ENCODE measurements at places on chromosomes 6 and 20.

GRCh38 chr6:140970485-140970884, 1162.2 kb upstream of the GJE1 start:
- no peak for DNase-seq

GRCh38 chr6:133501675-133502270, 260.6 kb downstream of the EYA4 start:
- DNase-seq, result no peak

GRCh38 chr20:63173552-63174191, 42.3 kb downstream of the YTHDF1 start:
- no peak for DNase-seq

DNA sequence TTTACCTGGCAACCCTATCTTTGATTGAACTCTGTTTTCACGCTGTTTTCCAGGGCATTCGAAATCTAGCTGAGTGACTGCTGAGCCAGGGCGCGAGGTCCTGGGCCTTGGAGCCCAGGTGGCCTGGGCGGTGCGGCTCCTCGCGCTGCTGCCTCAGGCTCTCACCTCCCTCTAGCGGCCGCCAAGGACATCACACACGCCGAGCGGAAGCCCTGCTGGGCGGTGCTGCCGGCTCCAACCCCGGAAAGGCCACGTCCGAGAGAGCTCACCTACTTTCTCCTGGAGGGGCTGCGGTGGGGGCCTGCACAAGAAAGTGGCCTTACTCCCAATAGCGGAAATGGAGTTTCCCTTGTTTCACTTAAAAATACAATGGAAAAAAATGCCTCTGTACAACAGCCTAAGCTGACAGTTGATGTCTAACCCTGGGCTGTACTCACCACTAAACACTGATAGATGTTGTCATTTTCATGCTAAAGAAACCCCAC, 77.7 kb downstream of the ELOVL4 start:
- DNase-seq, result peak; percentile 57

GRCh38 chr6:14476793-14477531, 359.4 kb downstream of the CD83 start:
- no peak for DNase-seq

DNA sequence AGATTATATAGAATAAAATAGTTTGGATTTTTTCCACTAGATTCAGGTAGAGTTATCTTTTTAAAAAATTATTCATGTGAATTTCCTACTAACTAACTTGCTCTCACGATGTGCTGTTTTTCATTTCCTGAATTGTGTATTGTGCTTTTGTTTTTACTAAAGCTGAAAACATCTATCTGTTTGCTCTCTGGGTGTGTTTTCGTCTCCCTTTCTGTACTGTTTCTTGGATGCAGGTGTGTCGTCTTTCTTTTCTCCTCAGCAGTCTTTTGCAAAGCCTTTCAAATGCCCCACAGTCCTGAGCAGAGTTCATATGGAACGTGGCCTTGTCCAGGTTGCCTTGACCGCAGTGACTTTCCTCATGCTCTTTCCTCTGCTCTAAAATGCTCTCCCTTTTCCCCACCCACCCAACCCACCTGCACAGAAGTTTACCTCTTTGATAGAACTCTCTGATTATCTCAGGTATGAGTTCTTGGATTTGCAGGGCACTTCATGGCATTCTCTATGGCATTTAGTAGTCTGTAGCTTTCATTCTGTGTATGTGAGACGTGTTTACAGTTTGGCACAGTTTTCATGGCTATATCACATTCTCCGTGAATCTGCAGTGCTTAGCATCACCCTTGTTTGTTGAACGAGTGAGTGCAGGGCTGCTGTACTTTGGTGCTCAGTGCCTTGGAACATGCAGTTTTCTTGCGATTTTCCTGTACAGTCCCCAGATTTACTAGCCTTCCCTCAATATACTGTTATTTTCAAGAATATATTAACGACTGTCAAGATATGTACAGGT, 77.1 kb downstream of the FARS2 start:
- no peak for DNase-seq

DNA sequence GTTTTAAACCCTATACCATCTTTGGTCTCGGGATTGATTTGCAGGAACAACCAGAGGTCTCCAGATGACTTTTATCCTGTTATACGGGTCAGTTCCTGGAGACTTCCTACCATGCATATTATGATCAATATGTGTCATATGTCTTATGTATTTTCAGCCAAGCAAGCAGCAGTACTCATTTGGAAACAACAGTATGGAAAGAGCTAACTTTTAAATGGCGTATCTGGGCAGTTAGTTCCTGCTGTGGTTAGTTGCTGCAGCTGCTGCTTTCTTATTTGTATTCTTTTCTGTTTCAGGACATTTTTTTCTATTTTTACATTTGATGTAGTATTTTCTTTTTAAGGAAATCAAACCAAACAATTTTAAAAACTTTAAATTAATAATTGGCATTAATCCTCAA, 207.5 kb downstream of the MANEA start:
- no peak for DNase-seq

- no peak for DNase-seq
Measured at GRCh38 chr6:69973763-69974162, 107.4 kb downstream of the COL19A1 start.

GRCh38 chr6:155079985-155080452, 84.9 kb downstream of the TIAM2 start:
- DNase-seq, result no peak

DNA sequence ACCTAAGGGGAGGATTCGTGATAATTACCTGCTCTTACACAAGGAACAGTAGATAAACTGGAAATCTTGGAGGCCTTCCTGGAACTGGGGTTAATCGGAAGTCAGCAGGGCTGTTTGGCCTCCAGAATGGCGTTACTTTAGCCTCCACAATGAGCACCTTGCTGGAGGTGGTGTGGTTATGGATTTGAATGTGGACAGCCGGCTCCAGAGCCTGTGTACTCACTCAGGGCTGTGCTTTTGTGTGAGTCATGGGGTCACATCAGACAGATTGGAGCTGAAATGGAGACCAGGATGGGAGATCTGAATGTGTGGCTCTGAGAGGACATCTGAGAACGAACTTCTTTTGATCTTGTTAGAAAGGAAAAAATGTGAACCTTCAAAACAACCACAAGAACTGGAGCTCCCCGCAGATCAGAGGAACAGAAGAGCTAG, 30.4 kb downstream of the IGF2R start:
- no peak for DNase-seq

- no peak for DNase-seq
Measured at GRCh38 chr6:147156218-147156617, 48.0 kb upstream of the STXBP5 start.

- DNase-seq, result no peak
Measured at GRCh38 chr20:57048027-57048869, 218.2 kb downstream of the BMP7 start.

DNA sequence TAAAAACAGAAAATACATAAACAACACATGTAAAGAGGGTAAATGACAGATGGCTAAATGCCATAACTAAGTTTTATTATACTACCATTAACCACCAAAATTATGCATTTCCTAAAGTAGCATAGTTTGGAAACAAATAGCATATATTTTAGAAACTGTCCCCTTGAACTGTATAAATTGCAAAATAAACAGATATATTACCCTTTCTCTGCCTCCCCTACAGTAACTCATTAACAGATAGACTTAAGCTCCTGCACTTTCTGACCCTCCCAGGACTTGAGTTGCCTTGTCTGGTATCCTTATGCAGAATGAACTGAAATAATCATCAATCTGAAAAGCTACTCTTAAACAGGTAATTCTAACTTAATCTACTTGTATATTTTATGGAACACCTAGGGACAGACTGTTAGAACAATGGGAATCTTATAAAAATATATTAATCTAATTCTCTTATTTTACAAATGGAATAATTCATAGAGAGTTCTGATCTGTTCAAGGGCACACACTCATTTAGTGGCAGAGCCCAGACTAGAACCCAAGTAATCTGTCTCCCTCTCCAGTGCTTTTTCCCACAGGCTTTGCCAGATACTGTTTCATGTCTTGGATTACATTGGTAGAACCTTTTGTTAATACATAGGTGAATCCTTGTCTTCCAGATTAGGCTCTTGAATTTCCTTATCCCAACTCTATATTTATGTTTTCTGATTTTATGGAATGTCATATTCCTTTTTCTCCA, 50.6 kb upstream of the LOC128125822 start:
- no peak for DNase-seq

DNA sequence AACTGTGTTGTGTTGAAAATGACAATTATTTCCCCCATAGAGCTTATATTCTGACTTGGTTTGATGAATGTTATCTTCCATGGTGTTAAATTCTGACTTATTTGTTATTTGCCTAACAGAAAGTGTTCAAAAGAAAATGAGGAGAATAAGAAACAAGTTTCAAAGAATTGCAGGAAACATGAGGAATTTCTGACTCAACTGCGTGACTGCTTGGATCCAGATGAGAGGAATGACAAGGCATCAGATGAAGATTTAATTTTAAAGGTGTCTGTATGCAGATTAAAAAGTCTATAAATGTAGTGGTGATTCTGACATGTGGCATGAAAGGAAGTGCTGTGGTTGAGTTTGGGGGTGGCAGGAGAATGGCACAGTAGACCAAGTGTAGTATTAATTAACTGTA, 50.6 kb downstream of the CCDC170 start:
- DNase-seq, result no peak

DNA sequence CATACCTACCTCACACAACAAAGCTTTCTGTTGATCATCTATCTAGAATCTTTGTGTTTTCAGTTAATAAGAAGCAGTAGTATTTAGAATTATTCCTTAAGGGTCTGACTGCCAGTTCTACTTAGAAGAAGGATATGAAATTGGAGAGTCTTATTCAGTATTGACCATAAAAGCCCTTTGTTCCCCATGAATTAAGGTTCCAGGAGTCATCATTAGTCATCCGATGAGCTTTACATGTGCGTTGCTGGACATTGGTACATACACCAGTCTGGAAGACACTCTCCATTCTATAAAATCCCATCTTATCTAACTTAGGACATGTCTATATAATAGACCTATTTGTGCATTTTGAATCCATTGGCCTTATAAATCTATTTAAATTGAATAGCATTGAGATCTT, 34.4 kb upstream of the RNF217 start:
- no peak for DNase-seq

DNA sequence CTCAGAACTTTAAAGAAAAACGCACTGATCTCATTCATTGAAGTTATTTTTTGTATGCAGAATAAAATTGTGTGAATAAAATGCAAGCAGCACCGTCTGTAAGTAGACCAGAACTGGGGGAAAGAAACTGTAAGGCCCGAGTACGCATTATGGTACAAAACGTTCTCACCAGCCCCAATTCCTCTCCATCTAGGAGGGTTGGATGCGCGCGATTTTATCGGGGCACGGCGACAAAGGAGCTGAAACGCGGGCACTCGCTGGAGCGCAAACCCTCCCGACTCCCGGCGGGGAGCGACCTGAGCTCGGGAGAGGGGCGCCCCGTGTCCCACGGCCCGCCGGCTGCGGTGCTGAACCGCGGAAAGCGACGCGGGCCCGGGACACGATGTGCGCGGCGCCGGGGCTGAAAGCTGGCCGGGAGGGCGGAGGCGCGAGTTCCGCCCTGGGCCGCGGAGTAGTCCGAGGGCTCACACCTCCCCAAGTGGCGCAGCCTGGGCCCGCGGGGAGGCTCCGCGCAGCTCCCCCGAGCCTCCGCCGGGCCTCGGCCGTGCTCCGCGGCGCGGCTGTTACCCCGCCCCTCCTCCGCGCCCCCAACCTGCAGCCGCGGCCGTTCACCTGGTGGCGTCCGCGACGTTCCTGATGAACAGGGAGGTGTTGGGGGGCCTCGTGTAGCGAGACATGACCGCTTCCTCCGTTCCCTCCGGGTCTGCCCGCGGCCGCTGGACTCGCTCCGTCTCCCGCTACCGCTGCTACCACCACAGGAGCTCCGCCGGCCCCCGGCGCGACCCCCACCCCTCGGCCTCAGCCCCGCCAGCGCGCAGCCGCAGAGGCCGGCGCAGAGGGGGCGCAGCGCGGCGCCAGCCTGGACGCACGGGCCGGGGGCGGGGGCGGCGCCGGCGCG, at the start of gene SRSF12:
Gene SRSF12, minus strand, starts transcription at position 861 of the 898 bp plus-strand sequence. Its CDS starts 184 bp downstream, at position 677.
- peak; percentile 12 for DNase-seq

- DNase-seq, result no peak
Measured at GRCh38 chr20:12068121-12068520, 150.4 kb downstream of the BTBD3 start.

DNA sequence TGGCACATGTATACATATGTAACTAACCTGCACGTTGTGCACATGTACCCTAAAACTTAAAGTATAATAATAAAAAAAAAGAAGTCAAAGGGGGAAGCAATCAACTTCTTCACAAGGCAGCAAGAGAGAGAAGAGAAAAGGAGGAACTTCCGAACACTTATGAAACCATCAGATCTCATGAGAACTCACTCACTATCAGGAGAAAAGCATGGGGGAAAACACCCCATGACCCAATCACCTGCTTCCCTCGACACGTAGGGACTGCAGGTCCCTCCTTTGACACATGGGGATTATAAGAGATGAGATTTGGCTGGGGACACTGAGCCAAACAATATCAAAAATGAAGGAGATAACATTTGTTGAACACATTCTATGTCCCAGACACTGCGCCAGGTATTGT, 94.8 kb upstream of the PHACTR1 start:
- no peak for DNase-seq

DNA sequence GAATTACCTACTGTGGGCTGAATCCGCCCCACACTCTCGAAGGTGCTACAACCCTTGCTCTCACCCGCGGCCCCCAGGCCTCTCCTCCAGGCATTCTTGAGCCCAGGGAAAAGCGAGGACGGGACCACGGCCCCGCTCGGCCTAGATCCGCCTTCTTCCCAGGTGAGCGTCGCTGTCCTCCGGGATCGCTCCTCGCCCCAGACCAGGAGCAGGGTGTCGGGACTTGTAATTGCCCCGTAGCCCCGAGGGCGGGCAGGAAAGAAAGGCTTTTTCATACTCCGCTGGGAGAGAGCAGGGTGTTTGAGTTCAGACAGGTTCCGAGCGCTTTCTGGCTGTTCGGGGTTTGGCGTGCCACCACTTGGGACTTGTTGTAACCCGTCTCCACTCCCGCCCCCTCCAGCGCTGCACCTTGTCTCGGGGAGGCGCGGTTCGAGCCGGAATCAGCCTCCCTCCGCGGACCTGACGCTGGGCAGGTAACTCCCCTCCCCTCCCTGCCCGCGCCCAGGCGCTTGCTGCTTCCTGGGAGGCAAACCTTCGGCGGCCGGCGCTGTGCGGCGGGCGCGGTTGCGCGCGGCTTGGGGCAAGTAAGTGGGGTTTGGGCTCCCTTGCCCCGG, at the start of gene FAM83B:
Gene FAM83B, plus strand, starts transcription at position 529 of the 614 bp plus-strand sequence. CDS start 23,476 bp downstream, outside the sequence.
- no peak for DNase-seq

DNA sequence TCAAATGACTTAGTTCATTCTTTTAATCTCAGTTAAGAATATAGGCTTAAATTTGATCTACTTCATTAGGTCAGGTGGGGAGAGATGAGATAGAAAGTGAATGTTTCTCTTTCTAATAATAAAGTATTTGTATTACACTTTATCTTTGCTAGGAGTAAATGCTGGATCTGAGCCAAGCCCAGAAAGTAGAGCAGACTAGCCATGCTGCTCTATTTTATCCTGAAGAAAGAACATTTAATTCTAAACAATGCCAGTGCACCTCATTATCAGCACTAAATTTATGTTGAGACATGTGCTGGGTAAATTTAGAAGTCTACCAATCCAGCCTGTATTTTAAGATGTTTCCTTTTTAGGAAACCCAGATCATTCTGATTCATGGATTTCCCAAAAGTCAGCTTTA, 43.5 kb downstream of the AKIRIN2 start:
- DNase-seq, result no peak
